ENCODE measurements at places on chromosomes 3 and 15.
A peak's percentile ranks its signal among the peaks of the same experiment; 100 is the strongest.

GRCh38 chr3:143973259-143974021, 1.8 kb downstream of the DIPK2A start:
- peak; percentile 83 for DNase-seq

- DNase-seq = no peak
Observed at GRCh38 chr3:169627789-169628188, 35.7 kb downstream of the MECOM start.

DNA sequence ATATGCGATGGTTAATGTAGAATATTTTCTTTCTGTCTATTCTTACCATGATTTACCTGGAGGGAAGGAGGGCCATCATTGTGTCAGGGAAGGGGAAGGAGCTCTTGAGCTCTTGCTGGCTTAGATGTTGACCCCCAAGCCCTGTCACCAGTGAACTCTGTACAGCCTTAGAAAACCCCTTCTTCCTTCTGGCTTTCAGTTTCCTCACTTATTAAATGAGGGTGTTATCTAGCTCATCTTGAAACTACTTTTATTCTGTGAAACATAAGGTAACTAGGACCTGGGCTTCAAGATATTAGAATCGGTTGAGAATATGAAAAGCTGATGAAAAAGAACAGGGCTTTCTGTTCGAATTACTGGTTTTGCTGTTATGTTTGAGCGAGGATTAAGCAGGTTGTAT, 25.1 kb upstream of the UTS2B start:
- DNase-seq = no peak

GRCh38 chr3:107574650-107575049, 51.9 kb downstream of the BBX start:
- DNase-seq = peak; percentile 18

GRCh38 chr3:103105206-103105605, 670.4 kb downstream of the ZPLD1 start:
- DNase-seq = no peak

DNA sequence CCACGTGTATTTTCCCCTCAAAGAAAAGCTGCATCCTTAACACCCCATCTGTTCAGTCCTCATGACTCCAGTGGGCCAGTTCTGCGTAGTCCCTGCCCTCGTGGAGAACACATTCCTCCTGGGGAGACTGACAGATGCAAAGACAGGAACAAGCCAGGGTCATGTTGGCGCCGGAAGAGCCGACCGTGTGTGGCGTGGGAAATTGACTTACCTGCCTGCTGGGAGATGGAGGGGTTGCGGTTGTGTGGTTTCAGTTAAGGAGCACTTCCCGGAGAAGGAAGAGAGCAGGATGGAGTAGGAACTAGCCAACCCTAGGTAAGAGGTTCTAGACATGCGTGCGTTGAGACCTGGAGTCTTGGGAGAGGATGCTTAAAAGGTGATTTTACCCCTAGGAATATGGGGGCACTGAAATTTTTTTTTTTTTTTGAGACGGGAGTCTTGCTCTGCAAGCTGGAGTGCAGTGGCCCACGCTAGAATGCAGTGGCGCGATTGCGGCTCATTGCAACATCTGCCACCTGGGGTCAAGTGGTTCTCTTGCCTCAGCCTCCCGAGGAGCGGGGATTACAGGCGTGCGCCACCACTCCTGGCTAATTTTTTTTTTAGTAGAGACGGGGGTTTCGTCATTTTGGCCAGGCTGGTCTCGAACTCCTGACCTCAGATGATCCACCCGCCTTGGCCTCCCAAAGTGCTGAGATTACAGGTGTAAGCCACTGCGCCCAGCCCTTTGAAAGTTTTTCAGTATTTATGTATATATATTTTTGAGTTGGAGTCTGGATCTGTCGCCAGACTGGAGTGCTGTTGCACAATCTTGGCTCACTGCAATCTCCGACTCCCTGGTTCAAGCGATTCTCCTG, 1.4 kb downstream of the VHL start:
- DNase-seq = no peak

DNA sequence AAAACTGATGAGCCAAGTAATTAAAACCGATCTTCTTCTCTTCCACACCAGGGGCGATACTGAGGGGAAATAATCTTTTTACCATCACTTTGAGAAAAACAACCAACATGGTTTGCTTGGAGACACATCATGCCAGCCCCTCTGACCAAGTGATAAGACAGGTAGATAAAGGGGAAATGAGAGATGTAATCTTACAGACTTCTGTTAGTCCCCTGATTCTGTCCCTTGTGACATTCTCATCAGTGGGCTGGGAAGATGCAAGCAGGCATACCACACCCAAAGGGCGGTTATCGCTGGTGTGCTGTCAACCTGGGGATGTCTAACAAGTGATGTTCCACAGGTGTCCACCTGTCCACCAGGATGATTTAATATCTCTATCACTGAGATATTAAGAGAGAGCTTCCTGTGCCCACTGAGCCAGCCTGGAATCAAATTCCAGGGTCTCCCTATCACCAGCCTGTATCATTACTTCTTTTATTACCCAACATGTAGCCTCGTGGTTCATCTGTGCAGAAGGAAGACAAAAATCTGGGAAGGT, 315.0 kb downstream of the FOXP1 start:
- no peak for DNase-seq

DNA sequence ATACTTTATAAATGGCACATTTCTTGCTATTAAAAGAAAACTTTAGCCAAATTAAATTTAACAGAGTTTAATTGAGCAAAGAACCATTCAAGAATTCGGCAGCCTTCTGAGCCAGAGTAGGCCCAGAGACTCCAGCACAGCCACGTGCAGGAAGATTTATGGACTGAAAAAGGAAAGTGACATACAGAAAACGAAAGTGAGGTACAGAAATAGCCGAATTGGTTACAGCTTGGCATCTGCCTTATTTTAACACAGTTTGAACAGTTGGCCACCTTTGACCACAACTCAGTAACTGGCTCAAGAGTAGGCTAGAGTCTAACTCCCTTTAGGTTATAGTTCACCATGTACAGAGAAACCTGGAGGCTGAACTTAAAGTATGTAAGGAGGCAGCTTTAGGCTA, 17.6 kb downstream of the CFAP44 start:
- DNase-seq = no peak

- no peak for DNase-seq
Observed at GRCh38 chr3:27127195-27127594, 242.0 kb downstream of the NEK10 start.

DNA sequence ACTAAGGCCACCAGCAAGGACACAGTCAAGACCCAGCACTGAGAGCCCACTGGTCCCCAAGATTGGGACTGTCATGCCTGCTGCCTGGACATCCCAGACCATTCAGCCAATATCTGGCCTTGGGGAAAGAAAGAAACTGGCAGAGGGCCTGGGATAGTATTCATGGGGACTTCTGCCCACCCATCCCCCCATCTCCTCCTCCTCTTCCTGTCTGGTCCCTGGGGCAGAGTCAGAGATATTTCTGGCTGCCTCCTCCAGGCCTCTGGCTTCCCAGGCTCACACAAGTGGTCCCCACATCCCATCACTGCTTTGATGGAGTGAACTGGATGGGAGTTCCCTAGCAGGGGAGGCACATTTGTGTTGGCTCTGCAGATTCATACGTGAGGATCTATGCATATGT, 4.2 kb upstream of the RASL12 start:
- DNase-seq = peak; percentile 60

DNA sequence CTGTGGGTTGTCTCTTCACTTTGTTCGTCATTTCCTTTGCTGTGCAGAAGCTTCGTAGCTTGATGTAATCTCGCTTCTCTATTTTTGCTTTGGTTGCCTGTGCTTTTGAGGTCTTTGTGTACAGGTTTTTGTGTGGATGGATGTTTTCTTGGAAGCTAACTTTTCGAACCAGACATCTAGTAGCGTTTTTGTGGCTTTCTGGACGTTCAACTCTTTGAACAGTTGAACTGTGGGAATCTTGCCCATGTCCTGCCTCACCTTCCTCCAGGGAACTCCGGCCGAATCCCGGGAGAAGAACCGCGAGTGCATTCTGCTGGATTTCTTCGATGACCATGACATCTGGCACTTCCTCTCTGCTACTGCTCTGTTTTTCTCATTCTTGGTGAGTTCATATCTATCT, 70.6 kb downstream of the USF3 start:
- no peak for DNase-seq

- no peak for DNase-seq
Observed at GRCh38 chr3:152968388-152969024, 133.6 kb downstream of the P2RY1 start.

- DNase-seq = no peak
Observed at GRCh38 chr3:187568171-187568570, 102.0 kb downstream of the SST start.

GRCh38 chr3:81544385-81544784, 217.1 kb downstream of the GBE1 start:
- DNase-seq = no peak

DNA sequence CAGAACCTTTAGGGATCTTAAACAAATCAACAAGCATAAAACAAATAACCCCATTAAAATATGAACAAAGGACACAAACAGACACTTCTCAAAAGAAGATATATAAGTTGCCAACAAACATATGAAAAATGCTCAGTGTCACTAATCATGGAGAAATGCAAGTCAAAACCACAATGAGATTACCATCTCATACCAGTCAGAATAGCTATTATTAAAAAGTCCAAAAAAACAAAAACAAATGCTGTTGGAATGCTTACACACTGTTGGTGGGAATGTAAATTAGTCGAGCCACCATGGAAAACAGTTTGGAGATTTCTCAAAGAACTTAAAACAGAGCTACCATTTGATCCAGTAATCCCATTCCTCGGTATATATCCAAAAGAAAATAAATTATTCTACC, 423.6 kb downstream of the OTOL1 start:
- peak; percentile 11 for DNase-seq

GRCh38 chr3:148682997-148683396, 14.7 kb upstream of the AGTR1 start:
- DNase-seq = no peak

Data from fibroblast of skin of right biceps (primary cell).